Panc1 (cell line): ENCODE measurements at places on chromosomes 12 and 14. TPM values are rescaled to one million over a fixed set of nuclear protein-coding genes. Genes with fewer than 3 reads are reported as not detected.

DNA sequence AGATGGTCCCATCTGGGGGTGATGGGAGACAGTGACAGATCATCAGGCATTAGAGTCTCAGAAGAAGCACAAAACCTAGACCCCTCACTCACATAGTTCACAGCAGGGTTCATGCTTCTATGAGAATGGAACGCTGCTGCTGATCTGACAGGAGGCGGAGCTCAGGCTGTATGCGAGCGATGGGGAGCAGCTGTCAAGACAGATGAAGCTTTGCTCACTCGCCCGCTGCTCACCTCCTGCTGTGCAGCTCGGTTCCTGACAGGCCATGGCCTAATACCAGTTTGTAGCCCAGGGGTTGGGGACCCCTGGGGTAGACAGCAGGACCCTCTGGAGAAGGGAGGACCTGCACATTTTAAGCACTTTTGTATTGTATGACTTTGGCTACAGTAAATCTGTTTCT lies 111.2 kb downstream of the LGMN start:
- DNase-seq, result no peak

GRCh38 chr14:71557351-71557750 lies 374.9 kb upstream of the RGS6 start:
- no peak for DNase-seq

- no peak for DNase-seq
These were observed 103.3 kb downstream of the ADCK1 start for GRCh38 chr14:77903221-77903620.

Gene MIP
- total RNA-seq, result not detected

Gene MSRB3
- 89.7 TPM for total RNA-seq
